Transverse colon (tissue), 4 donors: ENCODE measurements at places on chromosomes 5 and 9. TPM values are rescaled to one million over a fixed set of nuclear protein-coding genes. Genes with fewer than 3 reads are reported as not detected.

PTPRD gene
- 43.0 TPM for total RNA-seq

GRCh38 chr5:67941614-67942401 is 273.7 kb upstream of the PIK3R1 start:
- no peak for DNase-seq

PCDHB12 gene
- total RNA-seq = 0.40 TPM

DMRT3 gene
- not detected for total RNA-seq

GRCh38 chr5:68180121-68181038 is 35.2 kb upstream of the PIK3R1 start:
- DNase-seq = no peak
